ENCODE measurements at places on chromosomes 13 and 19. TPM values are rescaled to one million over a fixed set of nuclear protein-coding genes. Genes with fewer than 3 reads are reported as not detected.
A peak's percentile ranks its signal among the peaks of the same experiment; 100 is the strongest.

- no peak for DNase-seq
Observed at GRCh38 chr19:17321655-17322489, 12.5 kb downstream of the DDA1 start.

- peak; percentile 79 for DNase-seq
Observed at GRCh38 chr19:36140304-36141038, 605 bp downstream of the CAPNS1 start.

- no peak for DNase-seq
Observed at GRCh38 chr19:3358689-3359014, 7.7 kb upstream of the NFIC start.

- no peak for DNase-seq
Observed at GRCh38 chr13:52925775-52926285, 77.4 kb upstream of the PCDH8 start.

- no peak for DNase-seq
Observed at GRCh38 chr19:31344403-31344802, 4.8 kb downstream of the TSHZ3 start.

GRCh38 chr13:113655346-113656002 is 2.5 kb downstream of the ATP4B start:
- peak; percentile 46 for DNase-seq

DNA sequence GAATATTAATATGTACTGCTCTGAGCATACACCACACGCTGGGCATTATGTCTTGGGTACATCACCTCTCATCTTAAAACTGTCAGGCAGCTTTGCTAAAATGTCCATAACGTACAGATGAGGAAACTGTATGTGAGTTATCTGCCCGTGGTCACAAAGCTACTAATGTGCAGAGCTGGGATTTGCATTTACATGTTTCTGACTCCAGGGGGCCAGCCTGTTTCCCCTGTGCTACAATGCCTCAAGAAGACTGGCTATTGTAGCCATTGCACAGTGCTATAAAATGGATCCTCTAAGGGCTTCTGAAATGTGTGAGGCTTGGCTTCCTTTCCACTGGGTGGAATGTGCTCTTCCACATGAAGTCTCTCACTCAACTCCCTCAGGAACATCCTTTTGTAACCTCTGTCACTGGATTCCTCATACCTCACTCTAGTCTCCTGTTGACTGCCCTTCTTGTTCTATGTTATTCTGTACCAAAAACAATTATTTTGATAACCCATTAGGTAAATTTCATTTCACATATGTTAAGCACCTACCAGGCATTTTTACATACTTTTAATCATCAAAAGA is 95.6 kb upstream of the HTR2A start:
- DNase-seq, result no peak

DNA sequence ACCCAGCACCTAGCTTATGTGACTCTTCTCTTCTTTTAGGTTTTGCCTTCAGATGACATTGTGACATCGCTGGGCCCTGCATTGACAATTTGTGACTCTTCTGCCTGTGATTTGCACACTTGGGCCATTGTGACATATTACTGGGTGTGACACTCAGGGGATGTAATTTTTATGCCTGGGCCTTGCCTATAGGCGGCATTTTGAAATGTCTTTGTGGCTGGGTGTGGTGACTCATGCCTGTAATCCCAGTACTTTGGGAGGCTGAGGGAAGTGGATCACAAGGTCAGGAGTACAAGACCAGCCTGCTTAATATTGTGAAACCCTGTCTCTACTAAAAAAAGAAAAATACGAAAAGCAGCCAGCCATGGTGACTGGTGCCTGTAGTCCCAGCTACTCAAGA is 28.4 kb upstream of the ZNF681 start:
- no peak for DNase-seq

The RAX2 gene
- not detected for total RNA-seq

The EDNRB gene
- total RNA-seq, result 21.7 TPM

The SPTBN4 gene
- 5.1 TPM for total RNA-seq

The PGLYRP1 gene
- 0.59 TPM for total RNA-seq

The ZNF649 gene
- 8.6 TPM for total RNA-seq
